ENCODE measurements at places on chromosomes 3 and 15.

DNA sequence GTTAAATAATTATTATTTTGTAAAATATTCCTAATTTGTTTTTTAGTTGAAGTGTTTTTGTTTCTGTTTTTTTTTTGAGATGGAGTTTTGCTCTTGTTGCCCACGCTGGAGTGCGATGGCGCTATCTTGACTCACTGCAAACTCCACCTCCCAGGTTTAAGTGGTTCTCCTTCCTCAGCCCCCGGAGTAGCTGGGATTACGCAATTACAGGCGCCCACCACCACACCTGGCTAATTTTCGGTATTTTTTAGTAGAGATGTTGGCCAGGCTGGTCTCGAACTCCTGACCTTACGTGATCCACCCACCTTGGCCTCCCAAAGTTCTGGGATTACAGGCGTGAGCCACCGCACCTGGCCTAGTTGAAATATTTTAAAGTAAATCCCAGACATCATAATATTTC is 48.7 kb upstream of the GATM start:
- no peak for DNase-seq

GRCh38 chr3:66504850-66505641 is 4.2 kb upstream of the LRIG1 start:
- DNase-seq = no peak

DNA sequence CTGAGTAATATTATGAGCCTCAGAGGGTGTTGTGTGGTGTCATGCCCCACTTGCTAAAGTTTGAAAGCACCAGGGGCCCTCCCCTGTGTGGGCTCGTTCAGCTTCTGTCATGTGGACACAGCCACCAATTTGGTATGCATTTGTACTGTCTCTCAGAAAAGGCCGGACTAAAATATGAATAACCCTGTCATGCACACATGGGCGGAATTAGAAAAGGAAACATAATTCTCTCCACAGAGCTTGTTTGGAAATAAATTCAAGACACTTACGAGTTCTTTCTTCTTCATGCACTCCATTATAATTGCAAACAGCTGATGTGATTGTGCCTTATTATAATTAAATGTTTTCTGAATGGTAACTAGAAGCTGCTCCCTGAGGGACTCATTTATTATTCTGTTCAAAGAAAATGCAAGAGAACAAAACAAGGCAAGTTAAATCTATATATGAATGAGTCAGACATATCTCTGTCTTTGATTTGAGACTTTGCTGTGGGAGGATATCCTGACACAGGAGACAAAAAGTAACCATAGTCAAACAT is 39.1 kb downstream of the TRPM1 start:
- DNase-seq = no peak

DNA sequence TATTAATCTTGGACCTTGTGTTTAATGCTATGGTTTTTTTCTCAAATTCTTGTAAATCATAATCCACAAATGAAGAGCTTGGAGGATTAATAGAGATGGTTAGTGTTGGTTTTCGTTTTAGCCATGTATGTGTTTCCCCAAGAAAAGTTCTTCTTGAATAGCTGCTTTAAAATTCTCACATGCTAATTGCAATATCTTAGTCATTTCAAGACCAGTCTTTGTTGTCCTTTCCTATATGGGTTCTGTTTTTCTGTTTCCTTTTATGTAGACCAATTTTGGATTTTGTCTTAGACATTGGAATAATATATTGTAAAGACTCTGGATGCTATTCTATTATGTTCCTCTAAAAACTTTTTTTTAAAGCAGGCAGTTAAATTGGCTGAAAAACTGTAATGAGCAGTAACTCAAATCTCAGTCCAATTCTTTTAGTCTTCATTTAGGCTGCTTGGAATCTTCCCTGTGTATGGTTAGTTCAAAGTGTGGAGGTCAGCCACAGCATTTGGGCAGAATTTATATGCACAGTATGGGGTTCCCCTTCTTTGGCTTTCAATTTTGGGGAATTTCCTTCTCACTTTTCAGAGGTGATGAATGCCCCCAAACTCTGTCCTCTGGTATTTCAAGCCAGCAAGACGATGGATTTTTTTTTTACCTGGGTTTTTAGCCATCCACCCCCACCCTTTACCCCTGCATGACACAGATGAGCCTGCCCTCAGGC is 39.1 kb upstream of the DNAJC13 start:
- no peak for DNase-seq

- DNase-seq = no peak
Observed at GRCh38 chr3:64743156-64743886, 55.5 kb upstream of the ADAMTS9 start.

GRCh38 chr15:70474471-70475406 is 288.6 kb downstream of the UACA start:
- DNase-seq = no peak

DNA sequence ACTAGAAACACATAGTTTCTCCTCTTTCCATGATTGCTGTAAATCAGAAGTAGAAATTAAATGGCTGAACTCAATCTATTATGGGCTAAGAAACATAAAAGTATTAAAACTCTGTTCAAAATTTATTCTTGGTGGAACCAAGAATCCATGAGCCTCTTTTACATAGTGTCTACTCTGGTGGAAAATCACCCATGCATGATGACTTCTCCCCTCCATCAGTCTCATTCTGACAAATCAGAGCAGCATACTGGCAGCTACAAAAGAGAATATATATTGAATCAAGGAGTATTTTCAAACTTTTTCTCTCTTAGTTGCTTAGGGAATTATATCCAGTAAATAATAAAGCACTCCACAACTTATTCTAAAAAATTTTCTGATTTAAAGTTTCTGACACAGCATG is 536.9 kb upstream of the CCDC54 start:
- no peak for DNase-seq

DNA sequence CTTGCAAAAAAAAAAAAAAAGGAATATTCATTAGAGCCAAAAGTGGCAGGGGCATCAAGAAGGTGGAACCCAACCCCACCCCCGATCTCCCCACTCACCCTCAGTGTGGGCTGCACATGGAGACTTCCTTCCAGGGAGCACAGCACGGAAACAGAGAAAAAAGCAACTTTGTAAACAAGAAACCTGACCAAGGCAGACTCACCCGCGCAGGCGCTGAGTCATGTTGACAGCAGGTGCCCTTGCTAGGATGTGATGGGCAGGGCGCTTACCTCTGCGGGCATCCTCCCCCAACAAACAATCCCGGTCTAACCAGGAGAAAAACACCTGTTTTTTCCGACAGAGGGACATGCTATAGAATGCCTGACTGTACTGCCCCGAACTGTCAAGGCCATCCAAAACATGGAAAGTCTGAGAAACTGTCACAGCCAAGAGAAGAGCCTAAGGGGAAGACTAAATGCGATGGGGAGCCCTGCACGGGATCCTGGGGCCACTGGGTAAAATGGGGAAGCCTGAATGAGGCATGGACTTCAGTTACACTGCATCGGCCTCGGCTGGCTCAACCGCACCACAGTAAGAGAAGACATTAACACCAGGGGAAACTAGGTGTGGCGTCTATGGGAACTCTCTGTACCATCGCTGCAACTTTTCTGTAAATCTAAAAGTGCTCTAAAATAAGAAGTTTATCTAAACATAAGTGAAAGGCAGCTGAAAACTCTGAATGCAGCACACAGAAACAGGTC is 66.7 kb upstream of the GATA2 start:
- no peak for DNase-seq

DNA sequence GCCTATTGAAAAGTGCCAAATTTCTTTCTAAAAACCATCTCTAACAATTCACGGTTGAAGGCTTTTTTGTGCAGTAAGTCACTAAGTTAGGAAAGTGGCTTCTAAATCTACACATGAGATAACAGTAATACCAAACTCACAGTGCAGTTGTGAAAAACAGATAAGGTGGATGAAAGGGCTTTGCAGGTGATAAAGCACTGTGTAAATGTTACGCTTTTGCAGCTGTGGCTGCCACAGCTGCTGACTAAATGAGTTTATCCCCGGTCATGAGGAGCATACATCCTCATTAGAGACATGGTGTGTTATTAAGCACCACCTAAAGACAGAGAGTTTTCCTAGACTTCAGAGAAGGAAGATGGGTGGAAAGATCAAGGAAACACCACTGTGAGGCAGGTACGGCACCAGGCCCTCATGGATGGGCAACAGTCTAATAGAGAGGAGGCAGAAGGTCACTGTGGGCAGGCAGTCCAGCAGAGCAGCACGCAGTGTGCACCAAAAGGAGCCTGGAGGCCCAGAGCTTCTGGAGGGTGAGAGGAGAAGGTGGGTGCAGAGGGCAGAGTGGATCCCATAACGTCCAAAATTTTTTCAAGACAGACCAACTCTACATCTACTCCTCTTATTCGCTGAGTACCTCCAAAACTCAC is 68.5 kb downstream of the FMN1 start:
- DNase-seq = no peak

DNA sequence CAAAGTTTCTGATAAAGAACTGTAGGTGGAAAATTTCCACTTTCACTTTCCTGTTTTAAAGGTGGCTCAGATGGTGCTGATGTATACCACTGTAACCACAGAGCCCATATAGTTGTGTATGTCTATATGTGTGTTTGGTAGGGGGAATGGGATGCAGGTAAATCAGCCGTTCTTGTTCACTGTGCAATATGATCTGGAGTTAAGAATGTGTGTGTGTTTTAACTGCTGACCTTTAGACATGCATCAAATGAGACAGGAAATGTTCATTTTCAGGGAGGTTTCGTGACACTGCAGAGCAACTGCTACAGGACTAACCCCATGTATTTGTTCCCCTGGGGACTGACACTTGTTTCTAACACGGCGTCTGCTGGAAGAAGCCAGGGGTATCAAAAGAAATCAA is 180.5 kb downstream of the TAFA4 start:
- DNase-seq = no peak

- DNase-seq = no peak
Observed at GRCh38 chr3:46667061-46667621, 26.3 kb downstream of the ALS2CL start.

- no peak for DNase-seq
Observed at GRCh38 chr3:9600597-9600996, 47.0 kb upstream of the LHFPL4 start.

- no peak for DNase-seq
Observed at GRCh38 chr3:43581343-43581742, 40.5 kb downstream of the ANO10 start.

- DNase-seq = no peak
Observed at GRCh38 chr3:76765511-76765910, 274.4 kb upstream of the ROBO2 start.

- DNase-seq = no peak
Observed at GRCh38 chr3:161403251-161403650, 31.9 kb upstream of the SPTSSB start.

GRCh38 chr3:191762323-191762960 is 301.5 kb downstream of the PYDC2 start:
- DNase-seq = no peak

DNA sequence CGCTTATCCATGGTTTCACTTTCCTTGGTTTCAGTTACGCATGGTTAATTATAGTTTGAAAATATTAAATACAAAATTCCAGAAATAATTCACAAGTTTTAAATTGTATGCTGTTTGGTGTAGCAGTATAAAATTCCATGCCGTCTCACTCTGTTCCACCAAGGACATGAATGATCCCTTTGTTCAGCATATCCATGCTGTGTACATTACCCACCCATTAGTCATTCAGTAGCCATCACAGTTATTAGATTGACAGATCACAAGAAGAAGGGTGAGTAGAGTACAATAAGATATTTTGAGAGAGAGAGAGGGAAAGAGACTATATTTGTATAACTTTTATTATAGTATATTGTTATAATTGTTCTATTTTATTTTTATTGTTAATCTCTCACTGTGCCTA is 535.5 kb downstream of the SQOR start:
- no peak for DNase-seq

DNA sequence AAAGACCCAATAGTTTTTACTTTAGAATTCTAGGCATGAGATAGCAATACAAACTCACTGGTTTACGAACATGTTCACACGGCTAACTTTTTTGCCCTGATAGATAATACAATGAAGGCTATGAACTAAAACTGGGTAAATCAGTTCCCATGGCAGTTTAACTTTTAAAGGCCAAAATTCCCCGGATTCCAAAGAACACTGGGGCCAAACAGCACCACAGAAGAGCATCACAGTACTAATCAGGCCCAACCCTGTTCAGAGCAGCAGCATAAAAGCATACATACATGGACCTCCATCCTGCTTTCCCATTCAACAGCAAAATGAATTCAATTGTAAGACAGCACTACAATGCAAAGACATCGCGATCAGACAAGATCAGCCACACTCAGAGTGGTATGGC is 540.3 kb upstream of the CCDC54 start:
- DNase-seq = no peak

- no peak for DNase-seq
Observed at GRCh38 chr3:65664446-65664845, 374.3 kb downstream of the MAGI1 start.

DNA sequence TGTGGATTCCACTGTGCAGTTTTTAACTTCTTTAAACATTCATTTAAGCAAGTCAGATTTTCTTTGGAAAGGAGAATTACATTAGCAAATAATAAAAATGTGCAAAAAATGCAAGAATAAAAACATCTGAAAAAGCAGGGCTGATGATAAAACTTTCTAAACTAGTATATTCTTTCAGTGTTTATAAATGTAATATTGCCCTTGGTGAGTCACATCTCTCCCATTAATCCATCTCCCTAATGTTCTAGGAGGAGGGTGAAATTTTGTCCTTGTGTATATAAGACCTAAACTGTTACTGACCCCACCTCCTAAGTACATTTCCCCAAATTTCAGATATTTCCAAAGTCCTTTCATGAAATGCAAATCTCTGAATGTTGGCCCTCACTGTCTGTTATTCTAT is 28.5 kb upstream of the DCUN1D1 start:
- DNase-seq = no peak

- DNase-seq = peak; percentile 52
Observed at GRCh38 chr3:194675081-194675640, 3.2 kb upstream of the LSG1 start.

DNA sequence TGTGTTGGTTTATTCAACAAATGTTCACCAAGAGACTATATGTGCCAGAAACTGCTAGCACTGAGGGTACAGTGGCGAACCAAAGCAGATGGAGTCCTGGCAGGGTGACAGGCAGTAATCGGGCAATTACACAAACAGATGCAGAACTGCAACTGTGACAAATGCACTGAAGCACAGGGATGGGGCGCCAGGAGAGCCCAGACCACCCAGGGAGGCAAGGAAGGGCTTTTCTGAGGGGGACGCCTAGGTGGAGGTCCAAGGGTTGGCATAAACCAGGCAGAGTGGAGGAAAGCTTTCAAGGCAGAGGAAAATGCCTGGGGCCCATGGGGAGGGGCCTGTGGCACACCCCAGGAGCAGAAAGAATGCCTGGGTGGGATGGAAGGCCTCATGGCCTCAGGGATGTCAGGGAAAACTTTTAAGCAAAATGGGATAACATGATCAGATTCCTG is 5.5 kb downstream of the DIS3L start:
- DNase-seq = no peak

GRCh38 chr15:73286311-73286710 is 82.4 kb downstream of the HCN4 start:
- DNase-seq = no peak
